ENCODE measurements at places on chromosomes 7 and 10.

- no peak for DNase-seq
Measured at GRCh38 chr10:79210672-79211071, 136.6 kb upstream of the PPIF start.

DNA sequence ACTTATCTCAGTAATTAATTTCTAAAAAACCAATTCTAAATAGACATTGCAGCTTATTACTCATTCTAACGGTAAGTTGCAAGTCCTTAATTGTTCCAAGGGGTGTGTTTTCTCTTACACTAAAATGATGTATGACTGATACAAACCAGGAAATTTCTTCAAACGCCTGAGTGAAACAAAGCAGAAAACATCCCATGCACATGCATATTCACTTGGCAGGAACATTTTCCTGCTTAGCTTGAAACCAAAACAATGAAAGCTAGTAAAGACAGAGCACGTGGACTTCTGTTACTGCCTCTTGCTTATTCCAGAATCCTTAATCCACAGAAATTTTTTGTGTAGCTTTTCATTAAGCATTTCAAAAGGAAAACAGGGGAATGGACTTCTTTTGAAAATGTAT, 187.7 kb downstream of the MTERF1 start:
- DNase-seq, result no peak

DNA sequence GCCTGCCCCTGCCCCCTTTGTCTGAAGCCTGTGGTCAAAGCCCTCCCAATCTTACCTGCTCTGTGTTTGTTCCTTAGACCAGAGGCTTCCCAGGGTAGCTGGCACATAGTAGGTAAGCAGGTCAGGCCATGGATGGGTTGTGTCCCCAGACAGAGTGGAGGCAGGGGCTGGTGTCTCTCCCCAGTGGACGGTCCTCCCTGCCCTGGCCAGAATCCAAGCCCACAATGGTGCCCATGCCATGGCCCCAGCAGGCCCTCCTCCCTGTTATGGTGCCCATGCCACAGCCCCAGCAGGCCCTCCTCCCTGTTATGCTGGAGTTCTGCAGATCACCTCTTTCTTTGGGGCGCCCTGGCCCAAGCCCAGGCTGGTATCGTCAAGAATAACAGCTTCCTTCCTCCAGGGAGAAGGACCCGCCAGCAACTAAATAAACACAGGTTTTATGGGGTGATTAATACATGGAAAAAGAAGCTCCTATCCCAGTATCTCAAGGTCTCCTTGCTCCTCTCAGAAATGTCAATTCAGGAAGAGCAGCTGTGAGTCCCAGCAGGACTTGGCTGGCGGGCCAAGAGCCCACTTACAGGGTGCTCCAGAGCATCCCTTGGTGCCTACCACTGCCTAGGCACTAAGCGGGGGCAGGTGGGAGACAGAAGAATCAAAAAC, 82.0 kb downstream of the NEURL1 start:
- DNase-seq, result no peak

DNA sequence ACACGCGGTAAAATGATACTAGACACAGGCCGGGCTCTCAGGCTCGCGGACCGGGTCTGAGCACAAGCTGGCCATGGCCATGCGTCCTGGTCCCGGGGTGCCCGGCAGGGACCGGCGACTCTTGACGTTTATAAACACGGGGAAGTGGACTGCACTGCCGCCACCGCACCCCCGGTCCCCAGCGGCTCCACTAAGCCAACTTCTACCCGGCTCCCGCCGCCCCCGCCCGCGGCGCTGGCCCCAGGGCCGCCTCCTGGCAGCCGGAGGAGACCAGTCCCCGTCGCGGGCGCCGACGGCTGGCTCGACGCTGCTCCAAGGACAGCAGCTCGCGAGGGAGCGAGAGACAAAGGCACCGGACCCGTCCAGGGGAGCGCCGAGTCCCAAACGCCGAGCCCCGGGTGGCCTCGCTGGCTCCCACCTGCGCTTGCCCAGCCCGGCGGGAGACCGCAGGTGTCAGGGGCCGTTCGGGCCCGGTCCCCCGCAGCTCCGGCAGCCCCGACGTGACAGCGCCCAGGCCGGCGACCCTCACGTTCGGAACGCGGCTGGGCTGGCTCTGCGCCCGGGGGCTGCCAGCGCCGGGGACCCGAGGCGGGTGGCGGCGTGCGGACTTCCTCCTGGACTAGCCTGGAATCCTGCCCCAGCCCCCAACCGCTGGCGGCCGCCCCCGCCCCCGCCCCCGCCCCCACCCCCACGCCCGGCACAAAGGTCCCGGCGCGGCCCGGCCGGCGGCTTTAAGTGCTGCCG, 517 bp downstream of the ITGB1 start:
- DNase-seq, result no peak

Data from HS-27A (cell line).